NCI-H187 treated with DMSO at 0.1 percent for 48 hours (cell line): ENCODE measurements at places on chromosomes 1 and 21.

DNA sequence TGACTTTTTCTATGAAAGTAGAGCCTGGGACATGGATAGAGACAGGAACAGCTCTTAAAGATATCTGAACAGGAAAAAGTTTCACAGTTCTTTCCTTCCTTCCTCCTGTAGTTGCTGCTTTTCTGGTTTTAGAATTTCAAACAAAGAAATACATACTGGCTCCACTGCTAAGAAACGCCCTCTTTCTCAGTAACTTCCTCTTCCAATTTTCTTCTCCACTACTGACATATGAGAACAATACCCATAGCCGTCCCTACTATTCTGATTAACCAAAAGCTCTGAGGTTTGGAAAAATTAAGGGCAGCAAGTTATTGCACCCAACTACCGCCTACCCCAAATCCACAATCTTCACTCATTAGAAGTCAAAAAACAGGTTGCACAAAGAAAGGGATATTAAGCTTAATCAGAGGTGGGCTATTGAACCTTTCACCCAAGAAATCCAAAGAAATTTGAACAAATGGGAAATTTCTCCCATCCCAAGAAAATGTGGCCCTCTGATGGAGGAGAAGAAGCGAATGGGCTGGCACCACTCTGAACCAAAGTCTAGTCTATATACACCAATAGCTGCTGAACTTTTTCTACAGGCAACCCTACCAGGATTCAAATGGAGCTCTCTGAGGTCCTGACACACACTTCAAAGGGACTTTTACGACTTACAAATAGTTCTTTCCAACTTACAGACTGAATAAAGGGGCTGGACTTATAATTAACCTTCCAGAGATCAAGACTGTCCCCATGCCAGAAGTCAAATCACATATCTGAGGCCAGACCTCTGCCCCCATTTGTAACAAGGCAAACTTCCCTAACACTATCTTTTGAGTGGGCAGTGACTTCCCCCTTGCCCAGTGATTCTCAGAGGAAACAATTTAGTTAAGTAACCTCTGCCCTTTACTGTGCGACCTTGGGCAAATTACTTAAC is 1.7 kb downstream of the WASF2 start:
- no peak for DNase-seq

DNA sequence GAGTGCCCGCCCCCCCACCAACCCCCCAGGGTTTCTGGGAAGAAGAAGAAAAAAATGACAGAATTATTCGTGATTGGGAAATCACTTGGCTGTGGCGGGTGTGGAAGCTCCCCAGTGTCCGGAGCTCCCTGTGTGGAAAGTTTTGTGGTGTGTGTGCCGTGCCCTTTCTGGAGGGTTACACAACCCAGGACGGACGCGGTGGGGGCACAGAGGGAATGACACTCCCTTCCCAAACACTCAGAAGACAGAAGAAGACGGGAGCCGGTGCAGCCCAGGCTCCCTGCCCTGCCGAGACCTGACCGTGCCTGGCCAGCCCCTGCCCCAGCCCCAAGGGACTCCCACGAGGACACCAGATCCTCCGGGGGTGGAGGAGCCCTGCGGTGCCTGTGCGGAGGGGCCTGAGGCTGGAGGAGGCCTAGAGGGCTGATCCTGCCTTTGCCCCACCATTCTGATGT is 33.0 kb upstream of the ADARB1 start:
- DNase-seq: no peak

DNA sequence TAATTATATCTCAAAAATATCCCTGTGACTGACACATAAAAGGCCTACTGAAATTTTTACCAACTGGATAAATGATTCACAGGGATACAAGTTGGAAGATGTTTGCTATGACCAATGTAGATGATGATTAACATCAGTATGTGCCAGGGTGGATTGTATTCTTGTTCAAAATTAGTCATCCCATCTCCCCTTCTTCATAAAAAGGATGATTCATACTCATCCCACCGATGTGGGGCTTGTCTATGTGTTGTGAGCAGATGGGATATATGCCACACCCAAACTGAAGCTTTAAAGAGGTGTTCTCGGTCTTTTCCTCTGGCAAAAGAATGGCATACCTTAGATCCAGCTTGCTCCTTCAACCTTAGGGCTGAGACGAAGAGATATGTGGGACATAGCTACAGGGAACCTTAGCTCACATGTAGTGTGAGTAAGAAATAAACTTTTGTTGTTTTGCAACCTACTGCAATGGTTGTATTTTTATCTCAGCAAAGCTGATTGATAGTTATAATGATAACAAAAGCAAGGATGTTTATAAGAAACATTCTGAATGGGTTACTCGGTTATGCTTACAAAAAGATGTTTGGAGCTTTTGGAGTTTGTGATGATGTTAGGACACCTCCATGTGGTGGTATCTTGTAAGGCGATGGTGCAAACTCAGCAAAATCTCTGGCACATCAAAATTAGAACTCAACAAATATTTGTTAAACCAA is 29.4 kb downstream of the SPATA17 start:
- DNase-seq: no peak

GRCh38 chr21:36657999-36658398 is 40.9 kb upstream of the SIM2 start:
- DNase-seq: no peak

GRCh38 chr1:108057541-108057940 is 92.6 kb upstream of the VAV3 start:
- no peak for DNase-seq

- no peak for DNase-seq
These were observed 35.9 kb upstream of the CCDC27 start for GRCh38 chr1:3716351-3716750.

DNA sequence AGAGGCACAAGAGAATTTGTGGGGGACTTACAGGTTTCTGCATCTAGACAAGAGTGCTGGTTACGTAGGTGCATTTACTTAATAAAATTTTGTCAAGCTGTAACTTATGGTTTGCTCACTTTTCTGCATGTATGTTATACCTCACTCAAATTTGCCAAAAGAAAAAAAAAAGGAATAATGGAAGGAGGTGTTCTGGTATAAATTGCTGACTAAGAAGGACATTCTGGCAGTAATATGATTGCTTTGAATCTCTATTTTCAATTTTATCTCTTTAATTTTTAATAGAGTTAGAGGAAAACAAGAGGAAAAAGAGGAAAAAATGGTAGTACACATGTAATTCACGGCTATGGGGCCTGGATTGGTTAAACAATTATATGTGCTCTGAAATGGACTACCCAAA is 119.5 kb downstream of the DUSP10 start:
- no peak for DNase-seq

- no peak for DNase-seq
These were observed 141.9 kb upstream of the UBE2U start for GRCh38 chr1:64061430-64062104.

- DNase-seq: no peak
These were observed 131.0 kb upstream of the RUNX1 start for GRCh38 chr21:35179990-35180540.

DNA sequence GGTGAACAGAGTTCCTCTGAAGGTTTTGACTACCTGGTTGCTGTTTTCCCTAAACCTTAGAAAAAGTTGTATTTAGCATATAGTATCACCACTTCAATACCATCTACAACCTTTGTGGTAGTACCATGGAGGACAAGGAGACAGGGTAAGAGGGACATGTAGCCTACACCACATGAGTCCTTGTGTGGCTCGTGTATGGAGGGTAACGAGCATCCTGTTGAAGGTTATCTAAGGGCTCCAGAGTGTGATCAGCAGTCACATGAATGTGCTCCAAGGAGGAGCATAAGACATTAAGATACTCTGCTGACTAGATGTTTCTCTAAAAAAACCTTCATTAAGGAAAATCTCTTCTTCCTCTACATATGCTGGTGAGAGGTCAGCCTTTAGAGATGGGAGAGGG is 67.3 kb downstream of the VCAM1 start:
- DNase-seq: no peak
